ENCODE measurements at places on chromosomes 6 and 20.

DNA sequence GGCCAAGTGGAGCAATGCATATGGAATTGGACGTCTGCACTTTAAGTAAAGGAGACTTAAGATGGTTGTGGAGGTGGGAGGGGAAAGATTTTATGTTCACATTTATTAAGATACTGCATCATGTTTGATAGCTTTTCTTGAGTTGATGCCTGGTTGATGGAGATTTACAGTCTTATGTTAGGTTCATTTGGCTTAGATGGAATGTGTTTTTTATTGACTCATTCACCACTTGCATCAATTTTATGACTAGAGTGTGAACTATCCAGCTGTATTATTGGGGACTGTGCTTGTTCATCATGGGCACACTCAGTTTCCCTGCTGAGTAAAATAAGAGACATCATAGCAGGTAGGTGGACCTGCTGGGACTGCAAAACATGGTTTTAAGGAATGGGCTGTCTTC, 91.2 kb upstream of the SCP2D1 start:
- DNase-seq, result no peak

DNA sequence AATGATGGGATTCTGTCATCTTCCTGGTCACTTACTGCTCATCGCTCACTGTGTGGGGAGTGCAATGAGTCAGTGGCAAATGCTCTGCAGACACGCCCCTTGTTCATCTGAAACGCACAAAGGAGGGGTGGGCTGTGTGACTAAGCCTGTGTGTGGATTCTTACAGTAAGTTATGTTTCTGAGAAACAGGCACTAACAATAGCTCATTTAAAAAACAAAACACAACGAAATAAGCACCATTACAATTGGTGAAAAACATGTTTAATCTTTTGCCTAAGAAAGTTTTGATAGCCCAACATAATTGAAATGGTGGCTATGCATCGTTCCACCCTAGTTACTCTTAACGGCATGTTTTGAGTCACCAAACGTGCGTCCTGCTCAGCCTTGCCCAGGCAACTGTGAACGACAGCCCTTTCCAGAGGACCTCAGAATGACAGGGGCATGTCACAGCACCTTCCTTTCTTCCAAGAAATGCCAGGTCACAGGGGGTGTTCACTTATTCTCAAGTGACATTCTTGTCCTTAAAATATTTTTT, 118.4 kb upstream of the SGK1 start:
- peak; percentile 48 for DNase-seq

DNA sequence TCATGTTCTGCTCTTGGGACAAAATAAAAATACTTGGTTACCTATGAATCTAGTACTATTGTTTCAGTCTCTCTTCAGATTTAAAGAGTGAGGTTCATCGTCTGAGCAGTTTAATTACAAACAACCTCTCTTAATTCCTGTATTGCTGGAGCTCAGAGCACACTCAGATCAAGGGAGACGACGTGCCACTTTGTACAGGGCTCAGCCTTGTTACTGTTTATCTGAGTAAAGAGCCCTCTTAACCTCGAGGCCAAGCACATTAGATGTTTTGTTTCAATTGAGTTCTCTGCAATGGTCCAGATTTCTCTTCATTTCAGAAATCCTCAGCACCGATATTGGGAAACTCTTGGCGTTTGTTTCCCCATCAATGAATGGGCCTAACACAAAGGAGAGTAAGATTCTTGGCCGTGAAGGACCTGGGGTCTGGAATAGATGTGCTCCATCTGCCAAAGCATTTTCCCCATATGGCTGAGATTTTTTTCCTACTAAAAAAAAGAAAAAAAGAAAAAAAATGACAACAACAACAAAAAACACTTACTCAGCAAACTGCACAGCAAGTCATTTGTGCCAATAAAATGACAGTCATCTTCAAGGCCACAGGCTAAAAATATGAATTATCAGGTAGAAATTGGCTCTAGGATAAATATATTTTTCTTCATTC, 82.6 kb upstream of the CCN6 start:
- no peak for DNase-seq

- no peak for DNase-seq
Observed at GRCh38 chr6:157187182-157188083, 135.9 kb downstream of the TMEM242 start.

DNA sequence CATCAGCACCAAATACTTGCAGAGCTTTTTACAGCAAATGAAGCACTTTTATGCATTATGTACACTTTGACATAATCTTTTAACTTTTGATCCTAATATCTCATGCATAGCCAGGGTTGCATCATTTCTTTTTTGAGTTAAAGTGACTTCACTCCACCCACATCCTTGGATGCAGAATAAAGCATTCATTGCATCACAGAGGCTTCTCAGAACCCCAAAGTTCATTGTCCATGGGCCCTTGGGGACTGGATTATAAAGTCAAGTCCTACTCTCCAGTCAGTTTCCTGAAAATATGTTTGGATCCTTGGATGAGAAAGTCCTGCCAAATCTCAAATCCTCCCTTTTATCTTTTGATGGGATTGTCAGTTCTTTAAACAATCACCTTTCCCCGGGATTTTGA, 10.6 kb upstream of the EFHC1 start:
- DNase-seq, result no peak

DNA sequence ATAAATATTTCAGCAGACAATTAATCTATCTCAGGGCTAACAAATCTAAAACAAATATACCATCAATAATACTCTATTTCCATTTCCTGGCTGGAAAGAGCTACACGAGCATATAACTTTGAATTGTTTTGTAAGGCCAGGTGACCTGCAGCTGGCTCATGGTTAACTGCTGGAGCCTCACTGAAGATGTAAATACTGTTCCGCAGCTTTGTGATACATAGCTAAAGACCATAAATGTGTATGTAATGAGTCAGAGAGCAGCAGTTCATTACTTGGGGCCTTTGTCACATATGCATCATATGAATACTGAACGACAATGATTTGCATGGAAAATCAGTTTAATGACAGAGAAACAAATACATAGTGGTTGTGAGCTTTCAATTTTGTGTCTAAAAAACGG, 109.4 kb upstream of the CCN2 start:
- no peak for DNase-seq
